Osteoblast (primary cell): ENCODE measurements at places on chromosomes 6 and 20. TPM values are rescaled to one million over a fixed set of nuclear protein-coding genes. Genes with fewer than 3 reads are reported as not detected.

DNA sequence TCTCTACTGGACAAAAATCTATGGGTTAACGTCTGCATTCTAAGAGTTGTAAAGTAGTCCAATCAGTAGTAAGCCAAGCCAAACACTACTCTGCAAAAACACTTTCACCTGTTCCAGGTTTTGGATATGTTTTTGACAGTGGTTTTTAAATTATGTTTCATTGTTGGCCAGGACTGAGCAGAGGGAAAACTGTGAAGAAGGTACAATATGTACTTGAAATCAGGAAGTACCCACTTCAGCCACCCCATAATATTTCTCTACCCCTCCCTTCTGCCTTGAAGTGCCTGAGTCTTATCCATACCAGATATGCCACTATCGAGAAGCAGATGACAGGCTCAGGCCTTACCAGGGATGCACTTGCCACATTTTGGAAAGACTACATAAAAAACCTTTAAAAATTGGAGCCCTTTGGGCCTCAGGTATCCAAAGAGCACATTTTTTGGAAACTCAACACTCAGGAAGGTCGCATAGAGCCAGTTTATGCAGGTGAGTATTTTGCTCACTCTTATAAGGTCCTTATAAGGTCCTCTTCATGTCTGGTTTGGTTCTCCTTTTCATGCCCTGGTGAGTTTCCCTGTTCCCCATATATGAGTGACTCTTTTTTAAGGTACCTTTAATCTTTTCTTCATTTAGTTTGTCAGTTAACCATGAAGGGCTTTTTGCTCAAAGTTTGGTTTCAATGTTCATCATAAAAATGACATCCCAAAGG, 859.3 kb upstream of the FLRT3 start:
- no peaks in the 10 kb centered on the region for H3K27me3 ChIP-seq
- H3K27ac ChIP-seq, result no peak overlapping the region
- H3K4me1 ChIP-seq, result no peaks in the 10 kb centered on the region
- no peak overlapping the region for H3K4me3 ChIP-seq
- DNase-seq, result no peak
- H3K36me3 ChIP-seq, result no peaks in the 10 kb centered on the region

- H3K4me1 ChIP-seq, result peaks cover 17% of the 10 kb centered on the region
- no peaks in the 10 kb centered on the region for H3K36me3 ChIP-seq
- no peaks in the 10 kb centered on the region for H3K27me3 ChIP-seq
Measured at GRCh38 chr6:106135911-106136571, 49.9 kb downstream of the PRDM1 start.

DNA sequence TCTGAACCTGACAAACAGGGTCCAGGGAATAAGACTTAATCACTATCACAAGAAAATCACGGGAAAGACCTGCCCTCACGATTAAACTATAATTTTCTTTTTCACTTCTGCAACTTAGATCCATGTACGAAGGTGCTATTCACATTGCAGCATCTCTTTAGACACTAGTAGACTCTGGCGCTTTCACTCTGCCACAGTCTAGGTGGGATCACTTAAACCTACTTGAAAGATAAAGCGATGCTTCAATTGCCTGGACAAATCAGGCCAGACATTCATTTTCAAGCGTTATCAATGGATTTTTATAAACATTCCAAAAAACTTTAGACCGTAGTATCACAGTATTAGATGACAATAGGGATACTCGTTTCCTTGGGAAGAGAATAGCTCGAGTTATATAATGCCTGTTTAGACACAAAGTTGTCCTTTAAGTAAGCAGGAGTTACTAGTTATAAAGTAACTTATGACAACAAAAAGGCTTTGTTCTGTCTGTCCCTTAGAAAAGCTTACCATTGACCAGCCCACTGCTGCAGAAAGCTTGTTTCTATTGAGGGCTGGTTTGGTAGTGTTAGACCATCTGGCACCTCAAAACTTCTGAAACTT, 367.3 kb downstream of the UTRN start:
- H3K4me1 ChIP-seq, result no peaks in the 10 kb centered on the region
- no peak for DNase-seq
- H3K27ac ChIP-seq, result no peak overlapping the region
- H3K36me3 ChIP-seq, result no peaks in the 10 kb centered on the region
- no peak overlapping the region for H3K4me3 ChIP-seq
- H3K27me3 ChIP-seq, result no peaks in the 10 kb centered on the region

- H3K4me1 ChIP-seq, result peaks cover 20% of the 10 kb centered on the region
- H3K27ac ChIP-seq, result no peak overlapping the region
- no peaks in the 10 kb centered on the region for H3K36me3 ChIP-seq
- no peak overlapping the region for H3K4me3 ChIP-seq
Measured at GRCh38 chr6:107708435-107708834, 115.7 kb downstream of the SCML4 start.

- H3K36me3 ChIP-seq, result peaks cover 31% of the 10 kb centered on the region
- H3K27me3 ChIP-seq, result no peaks in the 10 kb centered on the region
- peak; percentile 22 for DNase-seq
- H3K4me1 ChIP-seq, result peaks cover 23% of the 10 kb centered on the region
- no peak overlapping the region for H3K4me3 ChIP-seq
- H3K27ac ChIP-seq, result no peak overlapping the region
Measured at GRCh38 chr20:50083034-50083433, 29.9 kb downstream of the UBE2V1 start.

GRCh38 chr6:137870744-137871247, 3.7 kb downstream of the TNFAIP3 start:
- H3K4me3 ChIP-seq, result peak overlapping the region; percentile 81
- peaks cover 72% of the 10 kb centered on the region for H3K4me1 ChIP-seq
- peaks cover 31% of the 10 kb centered on the region for H3K36me3 ChIP-seq
- no peaks in the 10 kb centered on the region for H3K27me3 ChIP-seq
- H3K27ac ChIP-seq, result peak overlapping the region; percentile 29
- DNase-seq, result no peak

DNA sequence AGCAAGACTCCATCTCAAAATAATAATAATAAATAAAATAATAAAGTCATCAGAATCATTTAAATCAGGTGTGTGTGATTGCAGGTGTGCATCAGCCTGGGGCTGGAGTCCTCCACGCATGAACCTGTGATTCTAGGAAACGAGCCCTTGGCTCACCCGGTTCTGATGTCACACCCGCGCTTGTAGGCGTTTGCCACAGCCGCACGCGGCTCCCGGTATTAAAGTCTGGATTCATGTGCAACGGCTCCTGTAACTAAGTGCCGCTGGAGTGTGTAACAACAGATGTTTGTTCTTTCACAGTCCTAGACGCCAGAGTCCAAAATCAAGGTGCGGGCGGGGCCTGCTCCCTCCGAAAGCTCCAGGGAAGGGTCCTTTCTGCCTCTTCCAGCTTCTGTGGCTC, 45.2 kb downstream of the KCNQ2 start:
- no peaks in the 10 kb centered on the region for H3K36me3 ChIP-seq
- H3K27ac ChIP-seq, result no peak overlapping the region
- no peaks in the 10 kb centered on the region for H3K27me3 ChIP-seq

Gene MOG
- total RNA-seq, result not detected in 2 replicates

Gene CLIC5
- not detected in 2 replicates for total RNA-seq

Gene TCF15
- not detected in 2 replicates for total RNA-seq

Gene ZNF334
- 5.0 and 5.8 TPM in 2 replicates for total RNA-seq
